NCI-H1417 treated with DMSO at 0.1 percent for 48 hours (cell line): ENCODE measurements at places on chromosomes 1 and 21.

- no peak for DNase-seq
These were observed 253.2 kb downstream of the CRB1 start for GRCh38 chr1:197521118-197521739.

- no peak for DNase-seq
These were observed 172.5 kb downstream of the DYRK1A start for GRCh38 chr21:37538971-37539590.

DNA sequence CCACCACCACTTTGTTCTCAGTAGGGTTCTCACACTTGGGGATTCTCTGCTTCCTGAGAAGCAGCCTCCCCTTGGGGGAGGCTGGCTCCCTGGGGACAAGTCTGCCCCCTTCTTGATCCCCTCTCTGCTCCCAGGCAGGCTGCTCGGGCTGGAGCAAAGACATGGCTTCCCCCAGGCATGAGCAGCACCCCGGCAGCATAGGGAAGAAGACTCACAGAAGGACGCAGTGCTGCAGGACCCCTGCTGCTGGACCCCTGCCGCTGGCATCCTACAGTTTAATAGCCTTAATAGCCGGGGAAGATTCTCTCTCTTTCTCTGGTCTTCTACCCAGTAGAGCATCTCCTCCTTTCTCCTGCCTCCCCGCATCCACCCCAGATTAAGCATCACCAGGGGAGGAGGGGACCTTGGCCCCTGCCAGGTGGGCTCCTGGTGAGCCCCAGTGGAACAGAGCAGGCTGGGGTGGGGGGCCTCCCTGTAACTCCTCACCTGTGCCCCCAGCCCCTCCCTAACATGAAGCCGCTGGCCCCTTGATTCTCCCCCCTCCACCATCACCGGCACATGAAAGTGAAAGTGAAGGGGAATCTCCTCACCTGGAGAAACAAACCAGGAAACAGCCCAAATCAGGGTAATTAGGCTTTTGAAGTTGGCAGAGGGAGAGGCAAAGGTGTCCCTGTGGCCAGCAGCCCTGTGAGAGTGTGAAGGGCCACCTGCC is 2.5 kb downstream of the WNT3A start:
- DNase-seq = no peak

- no peak for DNase-seq
These were observed 40.4 kb upstream of the LRRN2 start for GRCh38 chr1:204725821-204726448.

DNA sequence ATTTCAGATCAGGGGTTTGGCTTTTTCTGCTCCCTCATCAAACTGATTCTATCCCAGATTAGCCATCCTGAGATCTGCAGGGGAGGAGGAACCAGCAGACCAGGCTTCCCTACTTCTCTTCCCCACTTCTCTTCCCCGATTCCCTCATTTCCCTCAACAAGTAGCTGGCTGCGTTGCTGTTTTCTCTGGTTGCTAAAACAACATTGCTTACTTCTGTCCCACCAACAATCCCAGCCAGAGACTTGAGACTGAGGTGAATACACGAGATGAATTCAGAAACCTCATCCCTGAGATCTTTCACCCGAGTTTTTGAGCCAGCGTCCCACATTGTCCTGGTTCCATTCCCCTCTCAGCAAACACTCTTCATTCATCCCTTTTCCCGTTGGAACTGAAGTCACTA is 22.4 kb downstream of the DYRK3 start:
- DNase-seq = no peak

DNA sequence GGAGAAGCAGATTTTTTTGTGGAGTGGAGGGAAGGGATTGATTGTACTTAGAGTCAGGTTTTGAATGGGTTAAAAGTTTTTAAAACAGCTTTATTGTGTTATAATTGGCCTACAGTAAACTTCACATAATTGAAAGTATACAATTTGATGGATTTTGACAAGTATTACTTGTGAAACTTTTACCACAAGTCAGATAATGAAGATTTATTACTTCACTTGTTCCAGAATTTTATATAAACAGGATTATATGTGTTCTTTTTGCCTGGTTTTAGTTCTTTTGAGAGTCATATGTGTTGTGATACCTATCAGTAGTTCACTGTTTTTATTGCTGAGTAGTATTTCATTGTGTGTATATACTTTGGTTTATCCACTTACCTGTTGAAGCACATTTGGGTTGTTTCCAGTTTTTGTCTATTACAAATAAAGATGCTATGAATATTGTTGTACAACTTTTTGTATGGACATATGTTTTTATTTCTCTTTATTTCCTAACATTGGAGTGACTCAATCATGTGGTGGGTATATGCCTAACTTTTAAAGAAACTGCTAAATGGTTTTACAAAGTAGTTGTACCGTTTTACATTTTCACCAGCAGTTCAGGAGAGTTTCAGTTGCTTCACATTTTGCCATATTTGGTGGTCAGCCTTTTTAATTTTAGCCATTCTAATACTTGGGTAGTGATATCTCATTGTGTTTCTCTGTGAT is 71.0 kb downstream of the DYRK1A start:
- DNase-seq = no peak

GRCh38 chr1:208256091-208256490 is 11.9 kb upstream of the PLXNA2 start:
- DNase-seq = no peak

- DNase-seq = no peak
These were observed 510.8 kb upstream of the B3GALT2 start for GRCh38 chr1:193697115-193697762.

DNA sequence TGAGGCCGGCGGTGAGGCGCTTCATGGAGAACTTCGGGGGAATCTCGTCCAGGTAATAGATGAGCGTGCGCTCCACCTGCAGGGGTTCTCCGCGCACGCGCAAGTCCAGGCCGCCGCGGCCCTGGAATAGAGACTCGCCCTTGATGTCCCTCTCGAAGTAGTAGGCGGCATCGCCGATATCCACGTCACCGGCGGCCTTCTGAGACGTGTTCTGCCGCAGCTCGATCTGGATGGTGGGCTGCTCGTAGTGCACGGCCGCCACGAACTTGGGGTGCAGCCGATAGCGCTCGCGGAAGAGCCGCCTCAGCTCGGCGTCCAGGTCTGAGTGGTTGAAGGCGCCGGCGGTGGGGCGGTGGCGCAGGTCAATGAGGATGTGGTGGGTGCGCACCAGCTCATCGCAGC is 726 bp downstream of the TACSTD2 start:
- DNase-seq = no peak

GRCh38 chr1:227771771-227772170 is 36.5 kb downstream of the SNAP47 start:
- DNase-seq = no peak

DNA sequence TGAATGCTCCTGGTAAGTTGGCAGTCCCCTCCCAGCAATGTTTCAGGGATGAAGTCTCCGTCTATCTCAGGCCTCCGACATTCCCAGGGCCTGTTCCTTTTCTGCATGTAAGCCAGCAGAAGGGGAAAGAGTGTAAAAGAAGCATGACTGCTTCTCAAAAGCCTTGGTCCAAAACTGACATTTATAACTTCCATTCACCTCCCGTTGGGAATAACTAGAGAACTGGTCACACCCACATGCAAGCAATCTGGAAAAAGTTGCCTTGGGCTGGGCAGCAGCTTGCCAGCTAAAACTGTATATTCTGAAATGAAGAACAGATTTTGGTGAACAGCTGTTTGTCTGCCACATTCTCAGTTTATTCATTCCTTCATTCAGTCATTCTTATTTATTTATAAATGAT is 24.2 kb upstream of the NPL start:
- DNase-seq = no peak

DNA sequence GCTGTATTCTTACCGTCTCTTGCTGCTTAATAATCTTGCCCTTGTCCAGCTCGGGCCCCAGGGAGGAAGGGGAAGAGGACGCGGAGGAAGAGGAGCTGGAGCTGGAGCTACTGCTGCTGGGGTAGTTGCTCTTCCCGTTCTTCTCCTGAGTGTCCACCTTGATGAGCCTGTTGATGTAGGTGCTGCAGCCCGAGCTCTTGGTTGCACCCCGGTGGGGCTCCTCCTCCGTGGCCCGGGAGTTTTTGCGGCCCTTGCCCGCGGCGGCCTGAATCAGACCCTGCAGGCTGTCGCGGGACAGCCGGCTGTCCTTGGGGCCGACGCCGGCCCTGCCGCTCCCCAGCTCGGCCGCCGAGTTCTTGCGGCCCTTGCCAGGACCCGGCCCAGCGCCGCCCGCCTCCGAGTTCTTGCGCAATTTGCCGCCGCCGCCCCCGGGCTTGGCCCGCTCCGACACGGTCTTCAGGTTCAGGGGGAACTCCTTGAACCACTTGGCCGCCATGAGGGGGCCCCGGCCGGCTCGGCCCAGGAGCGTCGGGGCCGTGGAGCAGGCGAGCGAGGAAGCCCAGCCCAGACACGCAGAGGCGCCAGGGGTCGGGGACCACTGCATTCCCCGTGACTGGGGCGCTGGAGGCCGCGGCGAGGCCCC is 475 bp upstream of the TDRD10 start:
- DNase-seq = no peak

- peak; percentile 31 for DNase-seq
These were observed 185.2 kb downstream of the FAF1 start for GRCh38 chr1:50774759-50775351.

- DNase-seq = no peak
These were observed 661.8 kb upstream of the CXADR start for GRCh38 chr21:16851054-16851453.

GRCh38 chr21:29306920-29307319 is 8.2 kb downstream of the BACH1 start:
- DNase-seq = no peak

- DNase-seq = no peak
These were observed 415.6 kb upstream of the KAZN start for GRCh38 chr1:14182856-14183255.

DNA sequence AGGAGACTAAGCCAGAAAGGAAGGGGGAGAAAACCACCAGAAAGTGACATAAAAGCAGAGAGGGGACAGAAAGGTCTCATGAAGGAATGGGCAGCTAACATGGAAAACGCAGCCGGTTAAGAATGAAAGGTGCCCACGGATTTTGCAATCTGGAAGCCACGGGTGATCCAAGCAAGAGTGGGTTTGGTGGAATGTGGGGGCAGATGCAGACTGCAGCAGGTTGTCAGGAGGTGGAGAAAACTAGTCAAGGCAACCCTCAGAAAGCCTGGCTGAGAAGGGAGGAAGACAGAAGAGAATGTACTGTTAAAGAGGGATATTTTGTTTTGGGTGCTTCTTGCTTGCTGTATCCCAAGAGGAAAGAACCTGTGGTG is 12.6 kb upstream of the SMIM12 start:
- no peak for DNase-seq

DNA sequence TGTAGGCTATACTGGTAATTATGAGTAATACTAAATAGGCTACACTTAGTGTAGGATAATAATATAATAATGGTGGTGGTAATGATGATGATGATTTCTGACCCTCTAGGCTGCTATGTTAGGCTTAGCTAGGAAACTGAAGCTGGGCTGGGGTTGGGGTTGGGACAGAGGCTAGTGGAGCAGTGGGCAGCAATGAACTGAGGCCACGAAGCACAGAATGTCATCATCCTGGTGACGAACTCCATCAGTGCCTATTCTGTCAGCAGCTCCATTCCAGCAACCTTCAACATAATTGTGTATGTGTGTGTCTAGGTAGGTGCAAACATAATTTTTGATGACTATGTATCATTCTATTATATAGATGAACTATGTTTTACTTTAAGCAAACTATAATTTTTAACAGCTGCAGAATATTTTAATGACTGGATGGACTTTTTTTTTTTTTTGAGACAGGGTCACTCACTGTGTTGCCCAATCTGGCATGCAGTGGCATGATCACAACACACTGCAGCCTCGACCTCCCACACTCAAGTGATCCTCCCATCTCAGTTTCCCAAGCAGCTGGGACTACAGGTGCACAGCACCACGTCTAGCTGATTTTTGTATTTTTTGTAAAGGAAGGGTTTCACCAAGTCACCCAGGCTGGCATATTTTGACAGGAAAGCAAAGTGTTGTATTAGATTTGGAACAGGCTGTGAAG is 12.9 kb upstream of the CLIC4 start:
- no peak for DNase-seq

- no peak for DNase-seq
These were observed 76.7 kb upstream of the CD1D start for GRCh38 chr1:158103861-158104522.

DNA sequence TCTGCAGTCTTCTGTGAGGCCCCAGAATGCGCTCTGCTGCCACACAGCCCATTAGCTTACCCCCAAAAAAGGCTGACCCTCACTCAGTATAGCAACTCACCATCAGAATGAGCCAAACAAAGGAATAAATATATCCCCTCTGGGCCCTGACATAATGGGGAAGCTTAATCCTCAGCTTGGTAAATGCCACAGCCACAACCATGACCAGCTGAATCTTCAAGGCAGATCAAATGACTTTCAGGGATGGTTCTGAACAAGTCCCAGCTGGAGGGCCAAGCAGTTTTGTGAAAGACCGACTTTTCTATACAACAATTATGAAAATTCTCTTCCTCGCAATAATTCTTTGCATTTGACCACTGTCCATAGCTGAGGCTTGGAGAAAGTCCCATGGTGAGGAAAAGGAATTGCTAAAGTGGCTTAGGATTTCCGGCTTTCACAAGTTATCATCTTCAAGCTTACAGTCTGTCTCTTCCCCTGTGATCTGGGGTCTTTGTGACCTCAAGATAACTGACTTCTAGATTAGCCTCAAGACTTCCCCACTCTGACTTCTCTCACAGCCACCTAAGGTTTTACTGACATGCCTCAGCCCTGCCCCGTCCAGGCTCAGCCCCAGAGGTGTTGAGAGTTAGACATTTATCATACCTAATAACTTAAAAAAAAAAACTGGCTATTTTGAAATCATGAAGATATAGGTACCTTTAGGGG is 47.8 kb upstream of the PBX1 start:
- no peak for DNase-seq

DNA sequence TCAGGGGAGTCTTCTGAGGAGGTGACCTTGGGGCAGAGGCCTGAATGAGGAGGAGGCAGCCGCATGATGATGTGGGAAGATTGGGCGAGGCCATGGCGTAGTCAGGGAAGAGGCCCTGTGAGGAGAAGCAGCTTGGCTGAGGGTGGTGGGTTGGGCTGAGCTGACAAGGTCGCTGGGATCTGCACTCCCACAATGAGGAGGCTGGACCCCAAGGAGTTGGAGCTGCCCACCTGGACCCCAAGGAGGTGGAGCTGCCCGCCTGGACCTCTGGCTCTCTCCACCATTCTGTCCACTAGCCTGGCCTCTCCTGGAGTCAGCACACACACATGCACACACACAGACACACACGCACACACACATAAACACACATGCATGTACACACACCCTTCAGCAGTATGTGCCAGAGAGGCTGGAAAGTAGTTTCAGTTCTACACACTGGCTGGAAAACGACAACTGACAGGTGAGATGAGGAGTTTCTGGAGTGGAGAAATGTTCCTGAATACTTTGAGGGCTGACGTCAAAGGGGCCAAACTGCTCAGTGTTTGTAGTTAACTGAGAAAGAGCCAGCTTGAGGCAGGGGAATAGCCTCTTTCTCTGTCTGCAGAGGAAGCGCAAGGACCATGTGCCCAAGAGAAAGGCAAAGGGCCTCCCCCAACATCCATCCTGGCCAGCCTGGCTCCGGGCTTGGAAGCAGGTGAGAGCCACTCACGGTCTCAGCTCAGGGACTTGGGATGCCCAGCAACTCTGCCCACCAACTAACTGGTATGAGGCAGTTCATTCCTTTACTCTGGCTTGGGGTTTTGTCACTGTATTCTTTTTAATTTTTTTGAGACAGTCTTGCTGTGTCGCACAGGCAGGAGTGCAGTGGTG is 7.1 kb downstream of the SMPDL3B start:
- no peak for DNase-seq

GRCh38 chr1:213623064-213623581 is 364.6 kb upstream of the PROX1 start:
- no peak for DNase-seq

- DNase-seq = no peak
These were observed 55.0 kb downstream of the TTC3 start for GRCh38 chr21:37128076-37128475.
